ENCODE measurements at places on chromosomes 16 and 17.

DNA sequence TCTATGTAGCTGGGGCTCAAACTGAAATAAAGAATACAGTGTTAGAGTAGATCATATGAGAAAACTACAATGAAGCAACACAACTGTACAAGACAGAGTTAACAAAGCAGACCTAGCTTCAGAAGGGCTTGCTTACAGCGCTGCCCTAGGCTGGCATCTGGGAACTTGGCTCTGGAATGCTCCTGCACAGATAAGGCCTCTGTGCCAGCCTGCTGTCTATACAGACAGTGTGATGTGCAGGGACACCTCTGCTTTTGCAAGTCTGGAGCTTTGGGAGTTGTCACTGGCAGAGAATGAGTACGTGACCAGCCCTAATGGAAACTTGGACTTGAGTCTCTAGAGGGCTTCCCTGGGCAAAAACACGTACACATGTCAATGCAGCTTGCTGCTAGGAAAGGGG lies 32.1 kb upstream of the SLC38A8 start:
- no peak for DNase-seq

- DNase-seq = no peak
Observed at GRCh38 chr17:34799751-34800150, 161.5 kb downstream of the CCT6B start.

- DNase-seq = no peak
Observed at GRCh38 chr16:19105891-19106624, 7.7 kb upstream of the ITPRIPL2 start.

DNA sequence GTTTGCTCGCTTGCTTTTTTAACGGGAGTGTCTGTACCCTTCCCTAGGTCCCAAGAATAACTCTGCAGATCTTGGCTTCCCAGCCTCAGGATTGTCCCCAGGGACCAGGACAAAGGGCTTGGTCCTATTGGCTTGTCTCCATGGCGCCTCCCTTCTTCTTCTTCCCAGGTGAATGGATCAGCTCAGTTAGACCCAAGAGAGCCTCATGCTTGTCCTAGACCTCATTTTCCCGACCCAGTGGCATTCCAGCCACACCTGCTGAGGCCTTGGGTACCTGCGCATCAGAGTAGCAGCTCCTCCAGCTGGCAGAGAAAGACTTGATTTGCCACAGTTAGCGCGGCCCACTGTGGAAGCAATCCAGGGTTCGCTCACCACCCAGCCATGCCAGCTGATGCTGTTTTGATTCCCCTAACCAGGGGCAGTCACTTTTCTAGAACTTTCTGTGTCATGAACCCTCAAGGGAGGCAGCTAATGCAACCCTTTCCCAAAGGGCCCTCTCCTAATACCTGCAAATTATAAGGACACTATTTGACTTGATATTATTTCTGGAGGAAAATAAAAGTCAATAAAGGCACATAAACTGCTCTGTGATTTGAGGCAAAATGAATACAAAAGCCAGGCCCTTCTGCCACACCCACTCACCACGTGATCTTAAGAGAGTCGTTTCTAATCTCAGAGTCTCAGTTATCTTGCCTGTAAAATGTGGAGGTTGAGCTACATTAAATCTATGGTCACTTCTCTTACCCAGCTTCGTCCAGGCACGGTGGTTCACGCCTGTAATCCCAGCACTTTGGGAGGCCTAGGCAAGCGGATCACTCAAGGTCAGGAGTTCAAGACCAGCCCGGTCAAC lies 13.9 kb downstream of the GPR142 start:
- DNase-seq = no peak

GRCh38 chr16:19472482-19472881 lies 49.4 kb downstream of the GDE1 start:
- no peak for DNase-seq

GRCh38 chr16:81880816-81881215 lies 101.7 kb downstream of the PLCG2 start:
- DNase-seq = no peak

GRCh38 chr16:82937926-82938520 lies 311.3 kb downstream of the CDH13 start:
- no peak for DNase-seq

- no peak for DNase-seq
Observed at GRCh38 chr17:2814481-2815341, 18.5 kb downstream of the RAP1GAP2 start.

- no peak for DNase-seq
Observed at GRCh38 chr16:29881050-29881449, 18.0 kb upstream of the CDIPT start.

DNA sequence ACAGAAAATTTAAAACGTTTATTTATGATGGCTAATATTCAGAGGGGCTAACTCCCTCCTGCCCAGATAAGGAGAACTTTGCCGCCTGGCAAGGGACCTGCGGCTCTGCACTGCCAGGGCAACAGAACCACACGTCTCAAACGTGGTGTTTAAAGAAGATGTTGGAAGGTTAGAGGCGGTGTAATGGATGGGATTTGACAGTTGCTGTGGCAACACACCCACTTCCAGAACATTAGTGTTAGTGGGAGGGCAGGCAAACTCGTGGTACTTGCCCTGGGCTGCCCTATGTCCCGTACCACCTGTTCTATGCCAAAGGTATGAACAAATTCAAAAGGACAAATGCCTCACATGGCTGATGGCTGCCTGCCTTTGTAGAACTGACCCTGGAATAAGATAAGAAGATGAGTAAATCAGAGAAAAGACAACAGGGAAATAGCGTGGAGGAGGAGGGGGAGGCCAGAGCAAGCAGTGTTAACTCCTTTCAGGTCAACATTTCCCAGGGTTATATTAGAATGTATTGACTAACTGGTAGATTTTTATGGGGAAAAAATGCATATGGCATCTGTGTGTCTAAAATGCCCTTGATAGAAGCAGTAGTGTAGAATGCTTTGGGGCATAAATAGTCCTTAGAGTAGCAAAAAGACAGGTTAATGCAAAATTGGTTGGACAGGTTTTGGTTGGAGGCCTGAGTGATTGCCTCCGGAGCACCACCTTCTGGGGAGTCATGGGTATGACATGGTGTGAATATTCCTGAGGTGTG lies 30.8 kb downstream of the HLF start:
- DNase-seq = no peak
